Muscle of arm (tissue), 14 donors: ENCODE measurements at places on chromosomes 7 and 10. TPM values are rescaled to one million over a fixed set of nuclear protein-coding genes. Genes with fewer than 3 reads are reported as not detected.

Gene SH2D4B
- 0.10 TPM for polyA plus RNA-seq

Gene MMD2
- 0.59 TPM for polyA plus RNA-seq

Gene SPDYE2
- polyA plus RNA-seq = not detected

Gene NRCAM
- polyA plus RNA-seq = 40.7 TPM

Gene TMEM178B
- polyA plus RNA-seq = 1.9 TPM

Gene SUPV3L1
- 32.3 TPM for polyA plus RNA-seq

Gene PNLIPRP3
- polyA plus RNA-seq = not detected
